ENCODE measurements at places on chromosomes 11 and 22.
A peak's percentile ranks its signal among the peaks of the same experiment; 100 is the strongest.

- no peak for DNase-seq
These were observed 1.6 kb downstream of the APOL2 start for GRCh38 chr22:36237462-36238372.

- peak; percentile 82 for DNase-seq
These were observed 32.9 kb upstream of the SMIM38 start for GRCh38 chr11:69122630-69123431.

DNA sequence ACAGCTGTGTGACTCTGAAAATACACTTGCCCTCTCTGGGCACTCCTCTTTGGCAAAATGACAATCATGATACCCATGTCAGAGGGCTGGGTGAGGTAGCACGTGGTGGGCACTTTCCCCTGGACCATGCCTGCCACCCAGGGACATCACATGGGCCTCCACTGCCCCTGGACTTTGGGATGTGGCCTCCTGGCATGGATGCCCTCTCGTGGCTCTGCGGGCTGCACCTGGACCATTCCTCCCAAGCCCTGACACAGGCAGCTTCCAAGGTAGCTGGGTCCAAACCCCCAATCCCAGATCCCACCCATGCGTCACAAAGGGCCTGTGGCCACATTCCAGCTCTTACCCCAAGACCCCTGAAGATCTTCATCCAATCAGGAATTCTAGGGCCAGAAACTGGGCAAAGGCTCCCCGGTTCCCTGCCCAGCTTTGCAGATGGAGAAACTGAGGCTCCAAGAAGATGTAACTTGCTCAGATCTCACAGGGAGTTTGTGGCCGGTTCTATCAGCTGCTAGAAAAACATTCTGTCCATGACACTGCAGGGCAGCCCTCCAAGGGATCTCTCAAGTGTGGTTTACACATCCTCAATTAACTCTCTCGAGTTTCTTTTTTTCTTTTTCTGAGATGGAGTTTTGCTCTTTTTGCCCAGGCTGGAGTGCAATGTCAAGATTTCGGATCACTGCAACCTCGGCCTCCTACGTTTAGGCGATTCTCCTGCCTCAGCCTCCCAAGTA, 35.4 kb upstream of the CYB5R3 start:
- peak; percentile 68 for DNase-seq

- no peak for DNase-seq
These were observed 44.1 kb upstream of the GLYATL2 start for GRCh38 chr11:58888579-58888978.

- no peak for DNase-seq
These were observed 1246.6 kb downstream of the FAM181B start for GRCh38 chr11:81487109-81487508.

DNA sequence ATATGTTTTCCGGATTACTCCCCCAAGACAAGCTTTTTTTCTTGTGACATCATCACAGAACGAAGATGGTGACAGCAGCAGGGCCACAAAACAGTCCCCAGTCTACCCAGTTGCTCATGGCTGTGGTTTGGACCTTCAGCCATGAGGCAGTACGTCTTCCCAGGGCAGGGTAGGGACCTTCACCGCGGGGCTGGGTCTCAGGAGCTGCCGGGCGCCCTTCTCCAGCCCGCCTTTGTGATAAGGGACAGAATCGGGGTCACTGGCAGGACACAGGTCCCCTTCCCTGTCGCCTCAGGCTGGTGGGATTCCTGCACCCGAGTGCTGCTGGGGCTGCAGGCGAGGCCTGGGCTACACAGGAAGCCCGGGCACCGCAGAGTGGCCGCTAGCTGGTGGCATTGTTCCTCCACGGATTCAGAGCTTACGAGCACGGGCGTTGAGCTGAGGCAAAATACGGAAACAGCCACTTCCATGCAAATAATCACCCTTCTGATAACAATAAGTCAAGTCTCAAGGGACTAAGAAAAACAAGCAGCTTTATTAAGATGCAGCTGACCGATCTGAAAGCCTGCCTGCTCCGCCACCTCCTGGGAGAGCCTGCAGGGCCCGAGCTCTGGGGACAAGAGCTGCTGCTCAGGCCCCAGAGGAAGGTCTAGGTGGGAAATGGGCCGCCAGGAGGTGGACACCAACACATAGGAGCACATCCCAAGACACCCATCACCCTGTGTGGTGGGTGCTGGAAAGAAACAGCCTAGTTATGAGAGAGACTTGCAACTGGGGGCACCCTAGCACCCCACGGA, 12.3 kb downstream of the TBX1 start:
- no peak for DNase-seq

- no peak for DNase-seq
These were observed 281.9 kb upstream of the ISX start for GRCh38 chr22:34784056-34784455.

DNA sequence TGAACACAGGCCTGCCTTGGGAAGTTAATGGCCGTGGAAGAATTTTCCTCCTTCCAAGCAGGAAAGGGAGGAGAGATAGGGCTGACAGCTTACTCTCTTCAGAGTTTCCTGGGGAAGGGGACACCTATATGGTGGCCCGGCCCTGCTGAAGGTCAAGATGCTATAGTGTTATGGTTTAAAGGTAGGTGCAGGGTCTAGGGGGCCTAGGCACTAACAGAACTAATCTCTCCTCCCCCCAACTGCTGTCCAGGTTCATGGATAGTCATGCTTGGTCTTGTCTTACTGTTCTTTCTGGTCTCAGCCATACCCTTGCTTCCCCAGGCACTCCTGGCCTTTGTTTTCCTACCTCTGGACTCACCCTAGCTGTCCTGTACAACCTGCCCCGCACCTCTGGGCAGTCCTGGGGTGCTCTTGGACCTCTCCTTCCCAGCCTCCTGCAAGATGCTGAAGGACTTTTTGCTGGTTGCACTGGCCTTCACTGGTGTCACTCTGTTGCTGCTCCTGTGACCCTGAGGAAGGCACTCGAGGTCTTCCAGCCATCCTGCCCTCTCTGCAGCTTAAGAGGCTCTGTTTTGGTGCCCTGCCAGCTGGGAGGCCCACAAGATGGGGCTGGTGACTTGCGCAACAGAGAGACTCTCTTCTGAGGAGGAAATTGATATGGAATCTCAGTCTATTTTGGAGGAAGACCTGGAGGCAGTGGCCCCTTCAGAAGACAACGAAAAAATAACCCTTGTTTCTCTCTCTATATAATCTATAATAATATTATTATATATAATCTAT, 17.9 kb downstream of the SEC14L3 start:
- no peak for DNase-seq

DNA sequence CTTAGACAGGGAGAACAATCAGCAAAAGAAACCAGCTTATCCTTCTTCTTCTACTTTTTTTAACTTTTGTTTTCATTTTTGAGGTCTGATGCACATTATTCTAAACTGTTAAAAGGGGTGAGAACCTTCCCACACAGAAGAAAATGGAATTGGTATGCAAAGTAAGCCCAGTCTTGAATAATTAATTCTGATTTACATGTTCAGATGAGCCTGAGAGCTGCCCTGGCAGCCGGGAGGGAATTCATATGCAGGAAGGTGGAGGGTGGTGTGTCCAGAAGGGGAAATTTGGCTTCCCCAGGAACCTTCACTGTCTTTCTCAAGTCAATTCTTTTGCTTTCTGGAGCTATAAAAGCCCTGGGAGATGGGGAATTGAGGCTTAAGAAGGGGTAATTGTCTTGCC, 181.0 kb downstream of the INSC start:
- no peak for DNase-seq

- no peak for DNase-seq
These were observed 22.0 kb downstream of the ALG12 start for GRCh38 chr22:49896201-49896600.

DNA sequence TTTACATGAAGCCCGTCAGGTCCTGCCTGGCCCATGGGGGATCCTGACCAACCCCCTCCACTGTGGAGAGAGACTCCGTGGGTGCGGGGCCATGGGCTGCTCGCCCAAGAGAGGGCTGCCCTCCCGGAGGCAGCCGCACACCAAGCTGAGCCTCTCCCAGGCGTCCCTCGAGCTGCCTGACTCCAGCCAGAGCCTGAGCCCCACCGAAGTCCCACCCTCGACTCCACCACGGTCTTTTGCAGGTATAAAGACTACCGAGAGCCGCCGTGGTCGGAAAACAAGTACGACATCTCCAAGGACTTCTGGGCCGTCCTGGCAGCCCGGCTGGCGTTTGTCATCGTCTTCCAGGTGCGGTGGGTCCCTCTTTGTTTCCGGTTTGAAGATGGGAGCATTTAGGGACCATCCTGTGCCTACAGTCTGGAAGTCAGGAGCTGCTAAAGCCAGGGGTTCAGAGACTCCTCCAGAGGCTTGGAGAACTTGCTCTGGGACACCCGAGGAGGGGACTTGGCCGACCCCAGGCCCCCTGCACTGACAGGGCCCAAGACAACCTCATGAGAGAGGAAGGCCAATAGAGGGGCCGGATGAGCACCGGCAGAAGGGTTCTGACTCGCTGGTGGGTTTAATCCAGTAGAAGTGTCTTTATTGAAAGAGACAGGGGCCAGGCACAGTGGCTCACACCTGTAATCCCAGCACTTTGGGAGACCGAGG, 17.6 kb upstream of the FADD start:
- no peak for DNase-seq

GRCh38 chr22:29517215-29517908, 36.2 kb downstream of the THOC5 start:
- no peak for DNase-seq

DNA sequence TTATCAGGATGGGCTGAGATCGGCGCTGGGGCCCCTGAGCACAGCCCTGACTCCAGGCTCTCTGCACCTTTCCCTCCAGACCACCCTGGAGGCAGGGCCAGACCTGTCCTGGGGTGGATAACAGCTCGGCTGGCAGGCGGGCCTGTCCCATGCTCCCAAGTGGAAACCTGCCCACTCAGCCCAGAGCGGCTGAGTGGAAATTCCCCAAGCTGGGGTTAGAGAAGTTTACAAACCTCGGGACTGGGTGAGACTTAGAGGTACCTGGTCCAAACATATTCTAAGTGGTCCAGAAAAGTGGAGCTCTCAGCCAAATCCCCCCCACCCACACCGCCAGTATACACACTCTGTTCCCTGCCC, 4.8 kb upstream of the FXYD2 start:
- no peak for DNase-seq

- DNase-seq, result no peak
These were observed 37.8 kb downstream of the FDX1 start for GRCh38 chr11:110467556-110467955.

- no peak for DNase-seq
These were observed 38.1 kb upstream of the POU2AF1 start for GRCh38 chr11:111417011-111417765.

- no peak for DNase-seq
These were observed 99.7 kb upstream of the SYT13 start for GRCh38 chr11:45385844-45386243.

DNA sequence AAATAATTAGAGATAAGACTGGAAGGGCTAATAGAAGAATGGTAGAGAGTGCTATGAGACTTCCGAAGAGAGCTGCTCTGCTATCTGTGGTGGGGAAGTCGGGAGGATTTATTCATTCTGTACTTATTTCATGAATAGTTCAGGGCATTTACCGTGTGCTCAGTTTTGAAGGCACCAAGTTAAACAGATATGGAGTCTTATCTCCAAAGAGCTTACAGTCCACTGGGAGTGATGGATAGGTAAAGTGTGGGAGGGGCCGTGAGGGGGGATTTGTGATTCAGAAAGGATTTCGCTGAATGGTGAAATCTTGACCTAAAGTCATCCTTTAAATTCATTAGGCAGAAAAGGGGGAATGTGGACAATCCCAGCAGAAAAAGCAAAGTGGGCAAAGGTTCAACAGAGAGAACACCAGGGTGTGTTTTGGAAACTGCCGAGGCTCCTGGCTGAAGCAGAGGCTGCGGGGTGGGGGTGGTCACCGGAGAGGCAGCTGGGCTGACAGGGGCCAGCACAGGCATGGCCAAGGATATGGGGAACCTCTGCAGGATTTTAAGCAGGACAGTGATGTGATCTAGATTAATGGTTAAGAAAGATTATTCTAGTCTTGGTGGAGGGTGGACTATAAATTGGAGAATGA, 91.2 kb downstream of the UBASH3B start:
- DNase-seq, result no peak

DNA sequence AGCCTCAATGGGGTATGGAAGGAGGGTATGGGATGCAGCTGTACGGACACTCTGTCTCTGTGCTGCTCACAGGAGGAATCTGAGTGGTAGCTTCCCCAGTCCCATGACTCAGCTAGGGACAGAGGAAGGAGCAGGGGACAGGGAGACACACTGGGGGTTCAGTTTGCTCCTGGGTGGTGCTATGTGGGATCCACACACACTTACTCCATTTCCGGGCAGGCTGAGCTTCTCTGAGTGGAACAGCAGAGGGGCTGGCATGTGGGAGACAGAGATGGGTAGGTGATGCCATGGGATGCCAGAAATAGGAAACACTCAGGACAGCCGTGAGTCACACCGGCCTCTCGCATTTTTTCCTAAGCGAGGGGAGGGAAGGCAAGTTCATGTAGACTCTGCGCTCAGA, 59.2 kb upstream of the KIRREL3 start:
- peak; percentile 16 for DNase-seq

DNA sequence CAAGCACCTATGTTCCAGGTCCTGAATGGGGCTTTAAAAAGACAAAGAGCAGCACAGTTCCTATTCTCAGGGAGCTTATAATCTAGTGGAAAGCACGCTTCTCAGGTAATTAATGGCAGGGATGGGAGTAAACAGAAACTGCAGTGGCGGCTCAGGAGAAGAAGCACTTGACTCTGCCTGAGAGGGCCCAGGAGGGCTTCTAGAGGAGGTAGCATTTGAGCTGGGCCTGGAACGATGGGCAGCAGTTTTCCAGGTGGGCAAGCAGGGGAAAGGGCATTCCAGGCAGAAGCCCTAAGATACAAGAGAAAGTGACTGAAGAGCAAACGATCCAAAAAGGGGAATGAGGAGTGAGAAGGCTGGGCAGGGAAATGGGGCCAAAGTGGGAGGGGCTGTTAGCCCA, 37.1 kb upstream of the CHST1 start:
- no peak for DNase-seq

- DNase-seq, result peak; percentile 89
These were observed 740 bp downstream of the FADS1 start for GRCh38 chr11:61815790-61816735.

DNA sequence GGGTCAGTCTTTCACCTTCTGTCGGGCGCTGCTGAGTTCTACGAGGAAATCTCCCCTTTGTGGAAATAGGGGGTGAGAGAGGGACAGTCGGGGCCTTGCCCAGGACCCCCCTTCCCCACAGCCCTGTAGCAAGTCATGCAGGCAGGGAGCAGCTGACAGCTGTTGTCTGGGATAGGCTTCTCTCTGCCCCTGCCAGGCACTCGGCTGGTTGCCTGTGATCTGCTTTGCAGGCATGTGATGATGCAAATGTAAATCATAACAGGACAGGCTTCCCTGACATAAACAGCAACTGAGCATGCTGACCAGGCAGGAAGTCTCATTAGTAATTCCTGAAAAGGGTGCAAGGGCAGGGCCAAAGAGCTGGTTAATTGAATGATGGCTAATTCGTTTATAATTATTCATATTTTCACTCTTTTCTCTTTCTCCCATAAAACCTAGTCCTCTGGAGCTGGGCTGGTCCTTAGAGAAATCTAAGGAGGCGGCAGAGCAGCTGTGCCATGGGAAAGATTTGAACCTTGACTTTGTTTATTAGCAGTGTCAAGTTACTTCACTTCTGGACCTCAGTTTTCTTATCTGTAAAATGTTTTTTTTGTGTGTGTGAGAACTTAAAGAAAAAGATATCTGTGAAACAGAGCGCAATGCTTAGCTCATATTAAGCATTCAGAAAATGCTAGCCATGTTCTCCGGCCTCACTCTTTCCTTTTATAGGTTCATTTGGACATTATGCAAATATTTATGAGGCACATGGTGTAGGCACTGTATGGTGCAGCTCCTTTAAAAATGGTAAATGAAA, 129.7 kb downstream of the LDLRAD3 start:
- peak; percentile 64 for DNase-seq

- DNase-seq, result no peak
These were observed 4.9 kb downstream of the NOL12 start for GRCh38 chr22:37690901-37691504.

Measured in right cardiac atrium (tissue), 5 donors.